Sigmoid colon (tissue), 7 donors: ENCODE measurements at places on chromosomes 7 and 10.

DNA sequence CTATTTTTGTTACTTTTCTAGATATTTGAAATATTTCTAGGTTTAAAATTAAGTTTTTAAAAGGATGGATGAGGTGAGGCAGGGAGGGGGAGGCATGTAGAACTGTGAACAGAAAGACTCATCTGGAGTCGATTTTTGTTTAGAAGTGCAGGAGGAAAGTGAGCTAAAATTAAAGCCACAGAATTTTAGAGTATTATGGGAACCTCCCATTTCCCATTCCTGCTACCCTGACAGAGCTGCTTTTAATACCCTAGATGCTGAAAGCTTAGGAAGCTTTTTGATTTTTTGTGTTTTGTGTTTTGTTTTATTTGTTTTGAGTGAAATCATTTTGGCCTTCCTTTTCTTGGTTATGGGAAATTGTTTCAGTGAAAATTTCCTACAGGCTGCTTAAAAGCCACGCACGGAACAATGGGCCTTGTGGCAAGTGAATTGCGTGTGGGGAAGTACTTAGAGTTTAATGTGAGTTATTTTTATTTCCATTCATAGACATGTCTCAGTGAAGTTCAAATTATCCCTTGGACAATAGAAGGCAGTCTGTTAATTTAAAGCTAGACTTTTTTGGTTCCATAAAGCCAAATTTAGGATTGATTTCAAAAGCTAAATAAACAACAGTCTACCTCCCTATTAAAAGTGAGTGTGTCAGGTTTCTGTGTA is 102.0 kb upstream of the HDAC9 start:
- H3K27ac ChIP-seq: no peak overlapping the region
- peaks cover 4% of the 10 kb centered on the region for H3K4me1 ChIP-seq
- H3K4me3 ChIP-seq: no peak overlapping the region
- no peak for DNase-seq

- peak; percentile 60 for DNase-seq
- H3K4me3 ChIP-seq: no peak overlapping the region
- H3K4me1 ChIP-seq: no peaks in the 10 kb centered on the region
- H3K27ac ChIP-seq: no peak overlapping the region
- H3K36me3 ChIP-seq: no peaks in the 10 kb centered on the region
Measured at GRCh38 chr10:47022311-47023131, 111.3 kb downstream of the PTPN20 start.

DNA sequence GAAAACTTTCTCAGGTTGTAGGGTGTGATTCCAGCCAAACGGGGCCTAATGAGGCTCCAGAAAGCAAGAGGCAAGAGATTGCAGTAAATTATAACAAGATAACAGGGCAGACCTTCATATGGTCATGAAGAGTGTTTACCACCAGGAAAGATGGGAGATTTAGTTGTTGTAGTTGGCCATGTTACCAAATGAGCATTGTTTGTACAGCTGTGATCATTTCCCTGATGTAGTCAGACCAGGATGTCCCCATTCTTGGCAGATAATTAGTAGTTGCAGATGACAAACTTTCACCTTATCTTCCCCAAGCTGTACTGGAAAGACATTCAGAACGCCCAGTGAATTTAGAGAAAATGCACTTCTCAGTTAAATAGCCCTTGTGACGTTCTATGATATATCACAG is 630.8 kb downstream of the ANKRD7 start:
- no peak for DNase-seq
- H3K36me3 ChIP-seq: no peaks in the 10 kb centered on the region
- no peak overlapping the region for H3K27ac ChIP-seq
- no peaks in the 10 kb centered on the region for H3K4me1 ChIP-seq
- no peaks in the 10 kb centered on the region for H3K27me3 ChIP-seq

- H3K4me1 ChIP-seq: no peaks in the 10 kb centered on the region
- DNase-seq: no peak
- no peaks in the 10 kb centered on the region for H3K36me3 ChIP-seq
- H3K4me3 ChIP-seq: no peak overlapping the region
Measured at GRCh38 chr10:3566627-3567026, 218.4 kb downstream of the KLF6 start.
